Right lobe of liver (tissue), 6 donors: ENCODE measurements at places on chromosomes 5 and 9.

GRCh38 chr5:72107131-72107900 lies at the start of gene MAP1B:
MAP1B (plus strand) TSS chr5:72107475; CDS start chr5:72107532, 57 bp downstream.
- no peak for DNase-seq

DNA sequence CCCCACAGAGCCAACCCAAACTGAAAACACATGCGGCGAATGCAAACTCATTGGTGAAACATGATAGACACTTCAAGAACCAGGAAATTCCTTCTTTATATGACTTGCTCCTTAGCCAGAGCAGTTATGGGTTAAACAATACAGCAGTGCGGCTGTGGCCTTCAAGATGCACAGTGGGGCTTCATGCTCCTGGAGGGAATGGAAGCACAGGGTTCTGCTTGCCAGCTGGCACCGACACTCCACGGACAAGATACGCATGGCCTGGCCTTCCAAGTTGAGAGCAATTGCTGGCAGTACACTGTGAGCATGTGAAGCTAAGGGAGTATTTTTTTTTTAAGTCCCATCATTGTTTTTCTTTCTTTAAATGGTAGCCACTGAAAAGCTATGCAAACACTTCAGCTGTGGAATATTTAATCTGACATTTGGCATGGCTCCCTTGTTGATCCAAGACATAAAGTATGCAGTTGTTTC lies 451.6 kb upstream of the CD180 start:
- peak; percentile 55 for DNase-seq

- no peak for DNase-seq
Observed at GRCh38 chr5:40628407-40628806, 51.3 kb upstream of the PTGER4 start.

DNA sequence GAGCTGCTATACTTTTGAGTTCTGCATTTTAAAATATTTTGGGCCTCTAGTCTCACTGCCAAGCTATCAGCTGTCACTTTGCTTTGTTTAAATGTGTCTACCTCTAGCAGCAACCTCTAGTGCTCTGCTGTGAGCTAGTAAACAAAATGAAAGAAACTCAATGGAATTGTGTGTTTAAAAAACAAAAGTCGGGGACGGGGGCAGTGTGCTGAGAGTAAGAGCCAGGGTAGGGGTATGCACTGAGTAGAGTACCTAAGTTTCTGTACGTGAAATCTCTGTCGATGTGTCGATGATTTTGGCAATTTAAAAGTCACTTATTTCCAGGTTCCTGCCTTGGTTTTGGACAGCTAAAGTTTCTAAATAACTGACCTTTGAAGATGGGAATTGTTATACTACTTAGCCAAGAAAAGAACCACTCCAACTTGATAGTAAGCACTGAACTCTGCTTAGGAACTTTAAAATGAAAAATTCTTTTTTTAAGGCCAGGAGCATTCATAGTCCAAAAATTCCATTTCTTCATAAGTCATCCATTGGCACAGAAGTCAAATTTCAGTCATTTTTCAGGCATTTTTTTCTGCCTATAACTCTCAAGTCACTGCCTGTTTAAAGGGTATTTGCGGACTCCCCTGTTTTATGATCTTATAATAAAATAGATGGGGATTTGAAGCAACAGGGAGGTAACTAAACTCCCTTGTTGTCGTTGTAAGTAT lies 111.5 kb downstream of the SAXO1 start:
- DNase-seq, result no peak

- no peak for DNase-seq
Observed at GRCh38 chr5:139134906-139135305, 63.3 kb downstream of the SIL1 start.

GRCh38 chr5:108747774-108748400 lies at the start of gene FER:
FER (plus strand) TSS chr5:108747897; CDS start chr5:108798183, 50,286 bp downstream.
- DNase-seq, result no peak

DNA sequence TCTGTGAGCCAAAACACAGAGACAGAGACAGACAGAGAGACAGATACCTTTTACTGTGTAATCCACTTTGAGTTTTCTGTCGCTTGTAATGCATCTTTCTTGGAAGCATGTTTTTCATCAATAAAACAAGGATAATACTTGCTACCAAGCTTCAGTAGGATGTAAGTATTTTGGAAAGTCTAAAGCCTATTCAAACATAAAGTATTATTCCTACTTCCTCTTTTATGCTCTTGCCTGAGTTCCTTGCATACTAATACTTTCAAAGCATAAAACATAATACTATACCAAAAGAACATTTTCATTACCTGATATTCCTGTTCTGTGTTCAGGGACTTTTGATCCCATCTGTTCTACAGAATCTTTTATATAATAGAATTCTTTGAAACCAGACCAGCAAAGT lies 64.5 kb upstream of the SLC30A5 start:
- DNase-seq, result no peak

DNA sequence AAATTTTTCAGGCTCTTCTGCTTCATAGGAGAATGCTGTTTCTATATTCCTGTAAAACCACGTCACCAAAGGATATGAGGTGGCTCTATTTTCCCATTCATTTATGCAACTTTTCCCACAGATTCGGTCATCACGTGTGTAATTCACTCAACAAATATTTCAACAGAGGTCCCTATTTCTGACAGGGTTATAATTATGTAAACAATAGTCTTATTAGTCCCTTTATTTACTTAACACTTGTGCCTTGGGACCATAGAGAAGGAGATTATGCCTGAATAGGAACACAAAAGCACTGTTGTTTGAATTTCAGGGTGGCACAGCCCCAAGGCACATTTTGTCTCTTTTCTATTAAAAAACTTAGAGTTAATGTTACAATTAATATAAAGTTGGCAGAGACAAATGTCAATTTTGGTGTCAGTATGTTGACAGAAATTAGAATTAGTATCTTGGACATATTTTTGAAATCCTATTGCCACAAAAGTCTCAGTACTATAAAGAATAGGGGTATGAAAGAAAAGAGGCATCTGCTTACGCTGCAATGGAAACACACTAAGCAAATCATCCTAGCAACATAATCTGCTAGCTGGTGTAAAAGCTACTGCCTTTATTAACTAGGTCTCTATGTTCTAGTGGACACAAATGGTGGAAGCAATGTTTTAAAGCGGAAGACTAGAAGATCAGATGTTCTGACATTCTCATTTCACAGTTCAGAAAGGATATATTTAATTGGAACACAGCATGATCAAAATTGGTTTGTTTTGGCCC lies 229.1 kb upstream of the TBCA start:
- DNase-seq, result no peak
